ENCODE measurements at places on chromosomes 6 and 20.

DNA sequence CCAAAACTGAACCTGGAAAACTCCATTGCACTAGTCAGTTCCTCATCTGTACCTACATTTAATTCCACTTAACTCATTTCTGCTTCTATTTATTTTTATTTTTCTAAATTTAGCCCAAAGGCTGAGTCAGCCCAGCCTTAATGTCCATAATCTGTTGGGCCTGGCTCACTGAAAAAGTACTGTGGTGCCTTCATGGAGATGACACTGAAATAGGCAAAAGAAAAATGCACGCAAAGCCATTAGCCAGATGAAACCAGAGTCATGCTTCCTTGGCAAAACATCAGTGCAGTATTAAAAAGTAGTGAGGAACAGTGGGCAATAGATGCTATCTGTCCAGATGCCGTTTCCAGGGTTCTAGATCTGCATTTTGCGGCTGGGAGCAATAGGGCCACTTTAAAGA lies 14.7 kb upstream of the PLCB4 start:
- no peak for DNase-seq

GRCh38 chr20:58438970-58439808 lies 50.2 kb downstream of the VAPB start:
- no peak for DNase-seq

DNA sequence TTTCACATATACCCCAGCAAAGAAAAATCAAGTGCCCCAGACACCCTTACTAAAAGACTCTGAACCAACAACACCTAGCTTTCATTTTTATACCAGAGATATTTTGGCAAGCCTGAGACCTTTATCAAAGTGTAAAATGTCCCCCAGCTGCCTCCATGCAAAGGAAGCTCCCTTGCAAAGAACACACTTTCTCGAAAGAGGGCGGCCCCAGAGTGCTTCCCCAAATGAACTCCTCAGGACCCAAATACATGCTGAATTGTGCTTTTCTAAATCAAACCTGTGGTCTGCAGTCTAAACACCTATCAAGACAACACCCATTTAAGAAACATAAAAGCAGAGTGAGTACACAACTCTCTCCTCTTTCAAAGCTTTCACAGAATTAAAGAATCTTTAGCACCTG lies 490 bp downstream of the IPCEF1 start:
- no peak for DNase-seq

DNA sequence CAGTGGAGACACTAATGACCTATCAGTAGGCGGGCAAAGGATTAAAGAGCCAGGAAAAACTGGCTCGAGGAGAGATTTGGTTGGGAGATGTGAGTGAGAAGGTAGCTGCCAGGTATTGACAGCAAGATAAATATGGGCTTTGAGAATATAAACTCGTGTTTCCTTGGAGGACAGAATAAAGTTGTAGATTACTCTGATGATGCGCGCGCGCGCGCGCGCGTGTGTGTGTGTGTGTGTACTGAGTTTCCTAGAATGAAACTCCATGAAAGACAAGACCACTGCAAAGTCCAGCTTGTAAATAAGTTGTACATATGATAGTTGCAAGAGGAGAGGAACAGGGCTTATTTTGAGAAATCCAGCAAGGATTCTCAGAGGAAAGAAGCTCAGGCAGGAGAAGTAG lies 13.3 kb upstream of the TREM2 start:
- no peak for DNase-seq

- DNase-seq, result no peak
Observed at GRCh38 chr6:15427331-15428070, 181.6 kb downstream of the JARID2 start.

GRCh38 chr6:16803294-16804200 lies 42.3 kb upstream of the ATXN1 start:
- DNase-seq, result no peak

GRCh38 chr20:4026093-4026601 lies 10.8 kb upstream of the RNF24 start:
- no peak for DNase-seq

GRCh38 chr6:147099974-147100373 lies 104.2 kb upstream of the STXBP5 start:
- DNase-seq, result no peak

- no peak for DNase-seq
Observed at GRCh38 chr6:22087960-22088706, 208.7 kb downstream of the PRL start.

DNA sequence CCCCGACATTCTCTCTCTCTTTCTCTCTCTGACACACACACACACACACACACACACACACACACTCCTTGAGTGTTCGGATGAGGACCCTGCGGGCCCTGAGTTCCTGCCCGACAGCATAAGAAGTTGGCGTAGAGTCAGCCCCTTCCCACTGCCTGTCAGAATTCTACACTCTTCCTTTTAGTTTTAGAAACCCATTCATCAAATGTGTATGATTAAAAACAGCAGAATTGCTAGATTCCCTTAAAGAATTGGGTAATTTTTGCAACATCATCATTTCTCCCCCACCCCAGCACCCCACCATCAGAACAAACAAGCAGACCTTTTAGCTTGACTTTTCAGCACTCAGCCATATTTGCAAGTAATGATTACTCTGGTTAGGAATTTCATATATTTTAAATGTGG lies 322.8 kb downstream of the FARS2 start:
- no peak for DNase-seq

- DNase-seq, result no peak
Observed at GRCh38 chr20:59351157-59352040, 51.0 kb downstream of the EDN3 start.

DNA sequence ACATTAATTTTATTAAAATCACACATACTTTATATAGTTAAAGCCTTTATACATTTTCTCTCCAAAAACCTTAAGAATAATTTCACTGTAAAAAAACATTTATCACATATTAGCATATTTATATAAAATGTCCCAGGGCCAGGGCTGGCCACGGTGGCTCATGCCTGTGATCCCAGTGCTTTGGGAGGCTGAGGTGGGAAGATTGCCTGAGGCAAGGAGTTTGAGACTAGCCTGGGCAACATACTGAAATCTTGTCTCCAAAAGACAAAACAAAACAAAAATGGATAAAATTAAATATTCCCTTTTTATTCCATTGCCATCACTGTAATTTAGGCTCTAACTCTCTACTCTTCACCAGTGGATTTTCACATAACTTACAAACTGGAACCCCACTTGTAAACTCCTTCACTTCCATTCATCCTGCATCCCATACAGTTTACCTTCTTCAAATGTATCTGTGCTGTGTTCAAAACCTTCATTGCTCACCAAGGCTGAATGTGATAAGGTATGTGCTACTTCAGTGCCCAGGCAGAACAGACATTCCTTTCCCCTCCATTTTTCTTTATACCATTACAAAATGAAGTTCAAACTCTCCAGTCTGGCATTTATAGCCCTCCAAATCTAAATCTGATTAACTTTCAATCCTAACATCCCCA lies 42.9 kb upstream of the PIM1 start:
- DNase-seq, result no peak

DNA sequence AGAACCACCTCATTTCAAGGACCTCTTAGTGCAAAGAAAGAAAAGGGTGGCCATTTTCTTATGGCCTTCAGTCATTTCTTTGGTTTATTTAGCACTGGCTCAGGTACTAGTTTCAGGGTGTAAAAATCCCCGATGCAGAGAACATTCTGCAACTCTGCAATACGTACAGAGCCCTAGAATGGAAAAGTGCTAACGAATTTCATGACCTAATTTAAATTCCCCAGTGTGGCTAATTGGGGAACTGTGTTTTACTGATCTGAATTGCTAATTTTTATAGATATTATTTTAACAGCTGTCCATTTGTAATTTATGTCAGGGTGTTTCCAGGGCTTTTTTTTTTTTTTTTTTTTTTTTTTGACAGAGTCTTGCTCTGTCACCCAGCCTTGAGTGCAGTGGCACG lies 160.7 kb downstream of the UST start:
- no peak for DNase-seq

- no peak for DNase-seq
Observed at GRCh38 chr6:142722841-142723240, 222.1 kb downstream of the HIVEP2 start.

- DNase-seq, result no peak
Observed at GRCh38 chr6:162055365-162055764, 672.2 kb downstream of the PRKN start.

- no peak for DNase-seq
Observed at GRCh38 chr20:10639737-10640556, 33.9 kb downstream of the JAG1 start.

DNA sequence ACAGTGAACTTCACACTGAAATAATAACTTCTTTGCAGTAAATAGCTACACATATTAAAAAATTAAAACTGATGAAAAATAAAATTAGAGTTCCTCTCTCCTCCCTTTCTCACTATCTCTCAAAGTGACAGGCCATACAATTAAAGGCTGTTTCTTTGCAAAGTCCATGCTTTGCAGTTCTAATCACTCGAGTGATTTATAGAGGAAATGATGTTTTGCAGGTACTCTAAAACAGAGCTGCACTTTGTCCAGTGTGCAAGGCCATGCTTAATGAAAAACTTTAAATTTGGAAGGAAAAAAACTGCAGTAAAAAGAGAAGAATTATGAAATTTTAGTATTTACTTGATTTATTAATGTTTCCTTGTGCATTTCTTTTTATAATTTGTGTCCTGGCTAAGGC lies 112.5 kb downstream of the GMDS start:
- no peak for DNase-seq
